ENCODE measurements at places on chromosomes 12 and 14. TPM values are rescaled to one million over a fixed set of nuclear protein-coding genes. Genes with fewer than 3 reads are reported as not detected.

The EML5 gene
- 0.10 TPM for total RNA-seq

The GLS2 gene
- not detected for total RNA-seq

The RNASE3 gene
- not detected for total RNA-seq

The NAV3 gene
- 70.5 TPM for total RNA-seq

The ARHGEF25 gene
- total RNA-seq = 12.4 TPM

All from myocyte (in vitro differentiated cells).